Tibial nerve (tissue), 4 donors: ENCODE measurements at places on chromosomes 13 and 19. TPM values are rescaled to one million over a fixed set of nuclear protein-coding genes. Genes with fewer than 3 reads are reported as not detected.

GRCh38 chr13:21383090-21383489, 76.0 kb downstream of the ZDHHC20 start:
- DNase-seq, result no peak

- DNase-seq, result peak; percentile 74
Measured at GRCh38 chr19:18156841-18157464, 4.0 kb downstream of the PIK3R2 start.

DNA sequence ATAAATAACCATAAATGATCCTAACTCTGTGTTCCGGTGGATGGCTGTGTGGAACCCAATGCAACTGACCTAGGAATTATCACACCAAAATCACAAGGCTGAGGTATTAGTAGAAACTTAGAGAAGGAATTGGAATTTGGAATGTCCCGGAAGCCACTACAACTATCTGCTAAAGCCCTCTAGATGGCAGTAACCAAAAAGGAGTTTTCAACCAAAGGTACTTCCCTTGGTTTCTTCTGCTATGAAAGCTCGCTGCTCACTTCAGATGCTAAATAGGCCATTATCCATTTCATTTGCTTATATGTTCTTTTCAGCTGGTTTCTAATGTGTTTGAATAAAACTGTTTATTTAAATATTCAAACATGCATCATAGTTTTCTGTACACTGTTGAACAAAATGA, 1589.1 kb upstream of the SPRY2 start:
- no peak for DNase-seq

GRCh38 chr13:88656751-88657150, 985.6 kb downstream of the SLITRK5 start:
- no peak for DNase-seq

DNA sequence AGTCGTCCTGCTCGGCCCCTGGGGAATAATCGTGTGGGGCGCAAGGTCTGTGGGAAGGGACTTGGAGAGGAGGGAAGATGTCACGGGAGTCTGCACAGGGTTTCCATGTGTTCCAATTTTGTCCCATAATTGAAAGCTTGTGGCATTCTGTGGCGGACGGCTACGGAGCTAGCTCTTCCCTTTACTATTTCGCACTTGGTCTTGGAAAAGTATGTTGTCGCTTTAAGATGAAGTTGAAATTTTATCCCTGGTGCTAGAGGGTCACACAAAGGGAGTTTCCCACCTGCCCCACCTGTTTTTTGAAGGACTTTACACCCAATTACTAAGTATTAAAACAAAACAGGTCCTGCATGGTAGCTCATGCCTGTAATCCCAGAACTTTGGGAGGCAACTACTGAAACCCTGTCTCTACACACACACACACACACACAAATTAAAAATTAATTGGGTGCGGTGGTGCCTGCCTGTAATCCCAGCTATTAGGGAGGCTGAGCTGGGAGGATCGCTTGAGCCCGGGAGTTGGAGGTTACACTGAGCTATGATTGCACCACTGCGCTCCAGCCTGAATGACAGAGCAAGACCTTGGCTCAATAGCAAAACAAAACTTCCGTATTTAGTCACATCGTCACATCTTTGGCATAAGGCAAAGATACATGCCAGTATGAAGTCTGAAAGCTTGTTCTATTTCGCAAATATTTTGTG, 967 bp upstream of the TPT1 start:
- DNase-seq, result peak; percentile 45

- no peak for DNase-seq
Measured at GRCh38 chr19:37876032-37876431, 30.4 kb downstream of the WDR87 start.

DNA sequence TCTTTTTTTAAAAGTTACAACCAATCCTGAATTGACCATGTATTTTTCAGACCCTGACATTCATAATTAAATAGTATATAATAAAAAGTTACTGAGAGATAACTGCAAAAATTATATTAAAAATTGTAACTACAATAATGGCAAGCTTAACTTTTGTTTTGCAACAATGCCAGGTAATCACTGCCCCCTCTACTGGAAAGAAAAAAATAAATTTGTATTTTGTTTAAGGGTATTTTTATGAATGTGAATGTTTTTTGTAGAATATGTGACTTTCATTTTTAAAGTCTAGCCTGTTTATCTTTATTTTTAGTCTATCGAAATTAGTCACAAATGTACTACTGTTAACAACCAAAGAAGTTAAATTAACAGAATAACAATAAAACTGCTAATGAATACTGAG, 21.7 kb downstream of the MRPS31 start:
- DNase-seq, result no peak

DNA sequence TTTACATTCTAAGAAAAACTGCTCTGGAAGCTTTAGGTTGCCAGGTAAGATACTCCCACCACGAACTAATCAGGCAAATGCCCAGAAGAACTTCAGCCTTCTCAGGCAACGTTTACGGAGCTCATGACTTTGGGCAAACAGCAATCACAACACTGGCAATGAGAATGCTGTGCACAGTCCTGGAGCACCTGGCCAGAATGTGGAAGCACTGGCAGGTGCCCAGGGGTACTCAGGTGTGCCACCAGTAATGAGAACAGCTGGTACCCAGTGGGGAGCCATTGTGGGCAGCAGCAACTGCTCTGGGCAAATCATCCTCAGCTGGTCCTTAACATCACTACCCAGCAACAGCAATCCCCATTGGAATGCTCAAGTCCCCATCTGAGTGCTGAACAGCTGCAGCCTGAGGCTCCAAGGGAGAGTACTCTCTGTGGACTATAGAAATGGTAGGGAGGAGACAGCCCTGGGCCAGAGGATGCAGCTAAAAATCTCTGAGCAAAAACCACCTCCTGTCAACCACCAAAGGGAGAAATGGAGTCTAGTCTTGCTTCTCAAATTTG, 210.0 kb downstream of the FOXO1 start:
- no peak for DNase-seq

MADCAM1 gene
- not detected for total RNA-seq

PINLYP gene
- 45.7 TPM for total RNA-seq
